COR-L47 (cell line): ENCODE measurements at places on chromosomes 2 and 18.

DNA sequence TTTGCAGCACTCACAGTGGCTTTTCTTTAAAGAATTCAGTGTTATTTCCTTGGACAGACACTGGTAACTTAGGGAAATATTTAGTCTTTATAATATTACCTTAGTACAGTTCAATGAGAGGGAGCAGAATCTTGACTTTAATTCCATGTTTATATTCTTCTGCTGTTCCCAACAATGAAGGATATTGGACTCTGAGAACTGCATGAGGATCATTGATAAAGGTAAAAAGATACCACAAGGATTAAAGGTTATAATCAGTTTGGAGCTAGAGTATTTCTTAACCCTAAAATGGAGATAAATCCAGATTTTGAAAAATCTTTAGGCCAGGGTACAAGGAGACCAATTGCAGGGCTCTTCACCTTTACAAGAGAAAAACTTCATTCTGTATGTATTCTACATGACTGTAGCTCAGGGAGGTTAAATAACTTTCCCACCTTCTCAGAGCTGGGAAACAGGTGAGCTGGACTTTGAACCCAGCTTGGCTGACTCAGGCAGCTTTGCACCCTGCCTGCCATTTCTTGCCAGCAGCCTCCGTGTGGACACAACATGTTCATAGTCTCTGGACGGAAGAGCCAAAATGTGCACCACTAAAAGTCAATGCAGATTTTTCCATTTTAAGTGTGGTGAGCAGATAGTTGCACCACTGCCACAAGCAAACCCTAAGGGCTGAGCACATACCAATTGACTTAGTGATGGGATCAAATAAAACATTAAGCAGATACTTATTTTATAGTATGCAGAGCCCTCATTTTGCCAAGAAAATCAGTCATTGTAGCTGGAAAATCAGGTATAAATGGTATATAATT, 26.7 kb downstream of the UPP2 start:
- DNase-seq, result no peak

- no peak for DNase-seq
Observed at GRCh38 chr2:140178234-140178633, 1398.0 kb upstream of the NXPH2 start.

DNA sequence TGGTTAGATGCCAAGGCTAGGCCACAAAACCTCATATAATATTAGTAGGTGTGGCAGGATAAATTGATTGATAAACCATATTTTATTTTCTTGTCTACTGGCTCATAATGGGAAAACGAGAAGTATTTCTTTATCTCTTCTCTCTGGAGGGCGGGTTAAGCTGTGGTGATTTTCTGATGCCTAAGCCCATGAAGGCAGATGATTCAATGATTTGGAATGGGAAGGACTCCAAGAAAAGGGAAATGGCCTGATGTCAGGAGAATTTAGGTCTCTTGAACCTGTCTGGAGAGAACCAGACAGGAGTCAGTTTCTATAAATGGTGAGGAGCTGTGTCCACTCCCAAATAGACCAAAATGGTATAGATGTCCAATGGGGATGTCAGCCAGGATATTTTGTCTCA, 18.7 kb upstream of the MAP4K3 start:
- DNase-seq, result no peak

DNA sequence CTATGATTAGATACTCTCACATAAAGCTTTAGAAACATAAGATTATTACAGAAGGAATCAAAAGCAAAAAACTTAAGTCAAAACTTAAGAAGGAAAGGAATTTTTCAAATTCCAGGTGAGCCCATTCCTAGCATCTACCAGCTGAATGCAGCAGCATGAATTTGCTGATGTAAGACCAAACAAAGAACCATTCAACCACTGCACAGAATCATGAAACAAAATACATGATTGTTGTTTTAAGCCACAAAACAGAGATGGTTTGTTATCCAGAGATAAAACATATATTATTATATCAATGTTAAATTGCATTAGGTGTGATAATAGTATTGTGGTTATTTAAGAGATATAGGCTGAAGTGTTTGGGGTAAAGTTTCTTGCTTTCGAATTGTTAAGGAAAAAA, 29.0 kb downstream of the PIGN start:
- no peak for DNase-seq

GRCh38 chr18:44409515-44409914, 271.2 kb upstream of the SETBP1 start:
- no peak for DNase-seq

GRCh38 chr2:49189512-49190225, 35.4 kb upstream of the FSHR start:
- no peak for DNase-seq

- no peak for DNase-seq
Observed at GRCh38 chr2:79369127-79369526, 143.7 kb upstream of the CTNNA2 start.

GRCh38 chr2:60070196-60070595, 483.3 kb downstream of the BCL11A start:
- no peak for DNase-seq

- DNase-seq, result no peak
Observed at GRCh38 chr2:59449274-59449673, 1104.2 kb downstream of the BCL11A start.

DNA sequence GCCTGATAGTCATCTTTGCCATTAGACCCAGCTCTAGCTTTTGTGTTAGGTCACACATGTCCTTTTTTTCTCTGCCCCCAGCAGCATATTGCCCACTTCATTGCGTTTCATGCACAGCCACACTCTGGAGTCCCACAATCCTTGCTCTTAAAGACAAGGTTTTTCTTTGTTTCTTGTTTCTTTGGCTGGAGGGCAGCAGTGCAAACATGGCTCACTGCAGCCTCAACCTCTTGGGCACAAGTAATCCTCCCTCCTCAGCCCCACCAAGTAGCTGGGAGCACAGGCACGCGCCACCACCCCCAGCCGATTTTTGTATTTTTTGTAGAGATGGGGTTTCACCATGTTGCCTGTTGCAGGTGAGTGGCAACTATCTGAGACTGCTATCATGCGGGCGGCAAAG, 16.9 kb upstream of the PAPOLG start:
- no peak for DNase-seq

- DNase-seq, result no peak
Observed at GRCh38 chr2:20507166-20507692, 60.4 kb downstream of the RHOB start.

GRCh38 chr2:111175615-111176014, 54.9 kb downstream of the BCL2L11 start:
- no peak for DNase-seq

DNA sequence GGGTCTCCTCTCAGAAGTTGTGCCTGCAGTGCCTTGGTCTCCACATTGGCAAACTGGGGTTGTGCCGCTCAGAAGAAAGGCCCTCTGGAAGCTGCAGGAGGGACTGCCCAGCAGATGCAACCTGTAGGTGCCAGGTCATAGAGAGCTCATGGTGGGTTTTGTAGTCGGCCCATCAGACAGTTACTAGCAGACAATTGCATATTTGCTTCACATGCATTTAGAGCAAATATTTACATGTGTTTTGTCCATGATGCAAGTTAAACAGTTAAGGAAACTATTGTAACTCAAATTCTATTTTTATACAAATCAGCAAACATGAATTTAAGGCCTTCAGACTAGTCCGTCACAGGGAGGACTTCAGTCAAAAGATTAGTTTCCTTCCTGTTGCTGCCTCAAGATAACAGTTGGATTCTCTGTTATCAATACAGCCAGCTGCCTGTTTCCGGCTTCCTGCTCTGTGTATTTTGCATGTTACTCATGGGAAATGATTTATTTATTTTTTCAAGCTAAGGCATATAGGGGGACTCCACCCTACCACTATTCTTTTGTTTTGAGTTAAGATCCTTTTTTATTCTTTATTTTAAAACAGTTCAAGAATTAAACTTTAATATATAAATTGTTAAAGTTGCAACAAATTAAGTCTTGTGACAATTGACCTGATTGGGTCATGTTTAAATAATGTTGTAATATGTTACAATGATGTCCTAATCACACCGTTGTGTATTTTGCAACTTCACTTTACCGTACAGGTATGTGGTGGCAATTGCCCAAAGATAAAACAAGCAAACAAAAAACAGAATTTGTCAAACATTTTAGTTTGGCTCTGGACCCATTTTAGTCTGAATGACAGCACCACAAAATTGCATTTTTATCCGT, 133.5 kb downstream of the SPTBN1 start:
- DNase-seq, result no peak

DNA sequence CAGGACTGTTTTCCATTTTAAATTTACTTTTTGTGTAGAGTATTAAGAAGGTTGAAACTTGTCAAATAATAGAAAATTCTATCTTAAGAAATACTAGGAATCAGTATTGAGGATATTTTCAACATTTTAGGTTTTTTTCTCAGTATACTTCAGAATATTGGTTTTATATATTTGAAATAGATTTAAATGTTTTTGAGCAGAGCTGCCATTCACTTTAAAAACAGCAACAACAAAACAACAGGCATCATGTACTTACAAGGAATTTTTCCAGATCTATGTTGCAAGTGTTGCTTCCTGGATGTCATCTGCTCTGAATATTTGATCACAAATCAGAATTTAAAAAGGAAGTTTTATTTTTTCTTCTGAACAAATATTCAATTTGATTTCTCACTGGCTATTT, 84.4 kb downstream of the DCDC2C start:
- DNase-seq, result no peak

DNA sequence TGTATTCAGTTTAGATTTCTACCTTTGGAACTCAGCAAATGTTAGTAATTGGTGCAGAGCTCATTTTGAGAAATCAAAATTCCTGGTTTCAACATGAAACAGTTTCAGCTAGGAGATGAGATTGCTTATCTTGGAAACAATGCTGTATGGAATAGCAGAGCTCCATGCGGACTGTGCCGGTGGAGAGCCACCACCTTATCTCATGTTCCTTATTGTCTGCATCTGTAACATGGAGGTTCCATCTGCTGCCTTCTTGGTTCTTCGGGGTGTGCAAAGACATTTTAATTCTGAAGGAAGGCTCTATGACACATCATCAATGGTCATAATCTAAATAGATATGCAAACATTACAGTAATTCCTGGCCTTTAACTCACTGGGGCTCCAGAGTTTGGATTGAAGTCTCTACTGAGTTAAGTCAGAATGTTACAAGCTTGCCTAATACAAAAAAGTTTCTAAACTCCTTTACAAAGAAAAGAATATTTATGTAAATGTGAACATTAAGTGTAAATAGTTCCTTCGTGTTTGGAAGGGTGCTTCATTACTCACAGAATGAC, 65.3 kb downstream of the PRKRA start:
- no peak for DNase-seq

DNA sequence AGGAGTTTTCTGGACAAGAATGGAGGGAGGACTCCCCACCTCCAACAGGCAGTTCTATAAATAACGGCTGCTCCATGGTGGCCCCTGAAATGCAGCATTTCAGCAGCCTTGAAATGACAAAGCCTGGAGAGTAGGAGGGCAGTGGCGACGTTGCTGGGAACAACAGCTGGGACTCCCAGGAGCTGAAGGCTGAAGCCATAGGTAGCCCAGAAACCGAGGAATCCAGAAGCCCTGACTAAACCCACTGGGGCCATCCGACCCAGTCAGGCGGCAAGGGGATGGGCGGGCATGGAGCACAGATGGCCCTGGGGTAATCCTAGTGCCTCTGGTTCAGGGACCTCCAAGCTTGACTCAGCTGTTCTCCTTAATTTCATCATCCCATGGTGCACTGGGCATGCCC, 9.0 kb downstream of the PRKAG3 start:
- no peak for DNase-seq

DNA sequence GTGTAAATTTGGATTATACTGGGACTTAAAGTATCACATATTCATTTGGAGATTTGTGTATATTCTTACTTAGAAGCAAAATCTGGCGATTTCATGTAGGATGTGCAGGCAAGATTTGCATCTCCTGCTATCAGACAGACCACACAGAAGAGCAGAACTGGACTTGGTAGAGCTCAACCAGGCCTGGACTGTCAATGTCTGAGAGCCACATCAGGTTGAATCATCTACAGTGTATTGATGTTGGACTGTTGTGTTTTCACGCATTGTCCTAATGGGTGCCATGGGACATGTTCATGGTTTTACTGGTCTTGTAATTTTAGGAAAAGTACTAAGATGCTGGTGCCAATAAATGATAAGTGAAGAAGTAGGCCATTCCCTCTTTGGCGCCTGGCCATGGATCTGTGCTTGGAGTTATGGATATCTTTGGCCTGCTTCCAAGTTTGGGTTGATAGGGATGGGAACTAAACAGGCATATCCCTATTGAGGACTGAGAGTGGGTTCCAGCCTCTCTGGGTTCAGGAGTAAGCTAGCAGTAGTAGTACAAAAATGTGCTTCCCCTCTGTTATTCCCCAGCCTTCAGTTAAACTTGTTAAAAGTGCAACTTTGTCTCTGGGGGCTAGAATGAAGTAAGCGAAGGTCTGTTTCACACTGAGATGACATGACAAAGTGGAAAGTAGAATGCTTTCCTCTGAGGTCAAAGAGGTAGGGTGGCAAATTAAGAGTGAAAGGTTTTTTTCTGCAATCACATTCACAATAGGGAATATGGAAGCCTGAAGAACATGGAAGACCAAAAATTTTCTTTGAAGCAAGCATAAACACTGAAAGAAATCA, 49.2 kb upstream of the NEMP2 start:
- DNase-seq, result peak; percentile 45

DNA sequence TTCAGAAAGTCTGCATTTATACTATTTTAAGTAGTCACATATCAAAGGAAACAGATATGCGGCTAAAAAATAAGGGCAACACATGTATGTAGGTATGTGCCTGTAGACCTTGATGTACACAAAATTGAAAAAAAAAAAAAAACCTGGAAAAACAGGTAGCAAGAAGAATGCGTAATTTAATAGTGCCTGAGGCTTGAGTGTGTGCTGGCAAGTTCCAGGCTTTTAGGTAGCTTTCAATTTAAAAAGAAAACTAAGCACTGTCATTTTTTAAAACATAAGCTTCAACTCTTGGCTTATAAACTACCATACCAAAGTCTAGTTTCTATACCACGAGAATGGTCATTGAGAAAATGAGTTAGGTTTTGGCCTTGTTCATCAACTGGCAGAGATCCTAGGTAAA, 72.3 kb downstream of the OTX1 start:
- no peak for DNase-seq

DNA sequence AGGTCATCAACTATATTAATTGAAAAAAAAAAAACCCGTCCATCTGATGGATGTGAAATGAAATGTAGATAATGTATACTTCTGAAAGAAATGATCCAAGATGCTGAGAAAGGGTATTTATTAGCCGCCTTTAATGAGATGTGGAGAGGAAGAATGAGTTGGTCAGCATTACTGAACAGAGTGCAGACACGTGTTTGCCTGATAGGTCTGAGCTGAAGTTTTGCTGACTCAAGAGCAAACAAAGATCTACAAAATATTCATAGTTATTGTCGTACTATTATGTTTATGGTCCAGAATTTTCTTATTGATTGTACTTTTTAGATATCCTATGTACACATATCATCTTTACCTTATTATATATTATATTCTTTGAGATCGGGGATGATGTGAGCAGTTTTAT, 235.3 kb downstream of the RDH14 start:
- DNase-seq, result no peak

- DNase-seq, result no peak
Observed at GRCh38 chr2:182241936-182242335, 184.9 kb downstream of the PDE1A start.

GRCh38 chr18:75654386-75654785, 226.9 kb upstream of the SMIM21 start:
- DNase-seq, result no peak

- DNase-seq, result no peak
Observed at GRCh38 chr2:215863687-215864086, 149.7 kb downstream of the MREG start.
